ENCODE measurements at places on chromosomes 16 and 17. TPM values are rescaled to one million over a fixed set of nuclear protein-coding genes. Genes with fewer than 3 reads are reported as not detected.

Gene TAOK1
- total RNA-seq, result 92.4 TPM

Gene CCDC200
- not detected for total RNA-seq

Gene DNAH3
- 3.1 TPM for total RNA-seq

Gene HEATR9
- total RNA-seq, result 0.21 TPM

- peak; percentile 64 for DNase-seq
Observed at GRCh38 chr16:14418795-14419225, 211.2 kb downstream of the PARN start.

DNA sequence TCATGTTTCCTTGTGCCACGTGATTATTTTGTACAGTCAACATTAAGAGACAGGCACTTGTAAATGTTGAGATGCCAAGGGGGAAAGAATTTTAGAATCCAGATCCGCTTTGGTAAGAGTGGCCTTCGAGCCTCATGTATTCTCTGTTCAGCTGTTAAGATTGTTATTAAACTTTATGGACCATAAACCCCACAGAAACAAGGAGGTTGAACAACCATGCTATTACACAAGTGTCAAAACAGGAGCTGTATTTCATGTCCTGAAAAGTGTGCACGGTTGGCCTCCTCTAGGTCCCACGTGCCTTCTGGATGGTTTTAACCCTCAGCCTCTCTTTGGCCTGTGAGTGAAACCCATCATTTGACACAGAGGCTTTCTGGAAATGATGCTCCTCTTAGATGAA, 691.3 kb downstream of the MAF start:
- no peak for DNase-seq

DNA sequence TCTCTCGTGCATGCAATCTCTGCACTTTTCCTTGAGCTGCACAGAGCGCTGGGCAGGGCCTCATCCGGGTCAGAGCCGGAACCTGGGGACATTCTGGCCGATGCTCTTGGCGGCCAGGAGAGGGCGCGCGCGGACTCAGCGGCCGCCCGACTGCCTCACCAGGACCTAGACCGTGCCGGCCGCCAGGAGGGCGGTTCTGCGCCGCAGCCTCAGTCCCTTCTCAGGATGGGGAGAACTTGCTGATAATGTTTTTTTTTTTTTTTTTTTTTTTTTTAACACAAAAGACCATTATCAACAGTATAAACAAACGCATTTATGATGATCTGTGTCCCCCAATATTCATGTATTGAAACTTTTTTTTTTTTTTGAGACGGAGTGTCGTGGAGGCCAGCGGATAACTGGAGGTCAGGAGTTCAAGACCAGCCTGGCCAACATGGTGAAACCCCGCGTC, 8.1 kb upstream of the FLYWCH2 start:
- DNase-seq, result peak; percentile 79

DNA sequence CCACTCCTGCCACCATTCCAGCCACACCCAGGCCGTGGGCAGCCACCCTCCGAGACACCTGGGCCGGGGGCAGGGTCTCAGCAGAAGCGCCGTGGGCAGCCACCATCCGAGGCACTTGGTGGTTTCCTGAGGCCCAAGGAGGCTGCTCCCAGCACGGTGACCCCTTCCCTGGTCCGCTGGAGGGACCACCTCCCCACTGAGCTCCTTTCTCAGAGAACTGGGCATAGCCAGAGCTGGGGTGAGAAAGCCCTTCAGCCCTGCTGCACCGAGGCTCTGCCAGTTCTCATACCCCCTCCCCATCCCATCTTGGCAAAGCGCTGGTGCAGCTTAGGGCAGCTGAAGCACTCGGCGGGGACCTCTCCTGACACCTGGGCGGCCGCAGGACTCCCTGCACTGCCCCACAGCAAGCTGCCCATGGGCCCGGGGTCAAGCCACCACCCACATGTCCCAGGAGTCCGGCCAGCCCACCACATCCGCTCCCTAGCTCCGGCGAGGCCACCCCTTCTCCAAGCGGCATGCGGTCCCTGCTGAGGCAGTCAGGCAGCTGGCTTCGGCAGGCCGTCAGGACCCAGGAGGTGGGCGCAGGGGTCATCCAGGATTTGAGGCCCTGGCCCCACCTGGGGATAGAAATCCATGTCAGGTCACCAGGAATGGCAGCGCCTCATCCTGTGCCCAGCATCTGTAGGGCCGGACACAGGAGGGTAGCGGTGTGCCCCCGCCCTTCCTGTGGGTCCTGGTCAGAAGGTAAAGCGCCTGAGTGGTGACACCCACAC, 1.3 kb upstream of the CYBA start:
- DNase-seq, result no peak

DNA sequence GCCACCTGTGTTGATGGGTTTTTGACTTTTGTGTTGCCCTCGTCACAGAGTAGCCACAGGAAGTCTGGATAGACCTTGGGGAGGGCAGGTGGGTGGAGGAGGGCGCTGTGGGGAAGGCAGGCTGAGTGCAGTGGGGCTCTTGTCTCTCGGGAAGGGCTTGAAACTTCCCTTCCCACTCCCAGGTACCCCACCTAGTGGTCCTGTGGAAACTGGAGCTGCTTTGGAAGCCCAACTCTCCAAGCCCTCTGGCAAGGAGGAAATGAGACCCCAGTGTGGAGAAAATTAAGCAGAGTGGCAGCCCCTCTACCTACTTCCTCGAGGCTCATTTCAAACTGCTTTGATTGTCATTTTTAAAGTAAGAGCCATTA, 9.2 kb downstream of the CA5A start:
- no peak for DNase-seq

GRCh38 chr16:20260215-20261009, 66.9 kb downstream of the GP2 start:
- DNase-seq, result no peak

DNA sequence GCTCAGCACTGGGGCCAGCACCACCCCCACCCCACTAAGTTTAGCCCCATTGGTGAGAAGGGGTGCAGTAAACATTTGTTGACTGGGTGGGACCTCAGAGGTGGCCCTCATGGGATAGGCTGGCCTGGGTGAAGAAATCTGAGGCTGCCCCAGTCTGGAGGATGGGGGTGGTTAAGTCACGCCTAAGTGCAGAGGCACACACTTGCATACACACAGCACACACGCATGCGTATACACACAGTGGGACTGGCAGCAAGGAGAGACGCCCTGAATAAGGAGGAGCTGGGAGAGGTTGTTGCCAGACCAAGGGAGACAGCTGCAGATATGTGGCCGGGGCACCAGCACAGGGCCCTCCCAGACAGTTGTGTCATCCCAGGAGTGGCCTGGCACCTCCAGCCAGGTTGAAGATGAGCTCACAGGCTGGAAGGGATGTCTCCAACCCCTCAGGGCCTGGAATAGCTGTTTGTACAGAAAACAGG, 3.0 kb upstream of the BCAR1 start:
- no peak for DNase-seq

DNA sequence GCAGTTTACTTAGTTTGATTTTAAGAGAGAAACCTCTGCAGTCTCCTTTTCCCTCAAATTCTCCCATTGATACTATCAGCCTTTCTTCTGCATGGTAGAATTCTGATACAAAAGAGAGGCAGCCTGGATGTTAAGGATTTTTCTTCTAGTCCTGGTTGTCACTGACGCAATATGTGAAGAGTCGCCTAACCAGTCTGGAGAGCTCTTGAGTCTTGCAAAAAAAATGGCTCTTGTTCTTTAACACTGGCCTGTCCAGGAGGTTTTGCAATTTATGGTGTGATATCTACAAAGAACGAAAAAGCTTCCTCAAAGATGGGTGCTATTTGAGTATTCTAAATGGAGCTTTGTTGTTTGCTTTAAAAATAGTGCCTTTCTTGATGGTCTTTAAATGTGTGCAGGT, 28.9 kb downstream of the COX10 start:
- DNase-seq, result no peak

DNA sequence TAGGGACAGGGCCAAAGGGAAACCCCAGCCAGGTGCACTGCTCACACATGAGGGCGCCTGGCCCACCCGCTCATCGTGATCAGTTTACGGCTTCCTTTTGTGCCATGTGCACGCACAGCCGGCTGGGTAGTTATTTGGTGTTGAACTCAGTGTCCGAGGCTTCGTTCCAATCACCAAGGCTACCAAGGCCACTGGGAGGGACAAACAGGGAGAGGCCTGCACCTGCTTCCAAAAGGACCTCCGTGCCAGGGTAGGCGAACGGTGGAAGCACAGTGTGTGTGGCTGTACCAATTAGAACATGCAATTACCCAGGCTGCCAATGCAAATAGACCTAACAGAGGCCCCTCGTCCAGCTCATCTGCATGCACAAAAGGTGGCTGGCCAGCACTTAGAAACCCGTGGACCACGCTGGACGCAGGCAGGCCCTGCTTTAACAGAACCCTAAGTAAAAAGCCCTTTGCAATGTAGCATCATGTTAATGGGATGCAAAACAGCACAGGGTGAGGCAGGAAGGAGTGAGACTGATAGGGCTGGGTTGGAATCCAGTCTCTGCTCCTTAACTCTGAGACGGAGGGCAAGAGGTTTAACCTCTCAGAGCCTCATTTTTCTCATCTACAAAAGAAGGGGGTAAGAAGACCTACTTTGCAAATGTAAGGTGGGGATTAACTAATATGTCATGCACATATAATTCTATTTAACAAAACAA, 204.0 kb downstream of the XYLT1 start:
- DNase-seq, result no peak

- no peak for DNase-seq
Observed at GRCh38 chr16:49502136-49502881, 128.7 kb downstream of the C16orf78 start.

- peak; percentile 42 for DNase-seq
Observed at GRCh38 chr16:86581458-86581857, 3.1 kb downstream of the FOXL1 start.
